ENCODE measurements at places on chromosomes 11 and 22.

- DNase-seq = no peak
Observed at GRCh38 chr11:61297746-61298145, 2.6 kb upstream of the VWCE start.

GRCh38 chr11:115251126-115251525 lies 253.1 kb downstream of the CADM1 start:
- no peak for DNase-seq

DNA sequence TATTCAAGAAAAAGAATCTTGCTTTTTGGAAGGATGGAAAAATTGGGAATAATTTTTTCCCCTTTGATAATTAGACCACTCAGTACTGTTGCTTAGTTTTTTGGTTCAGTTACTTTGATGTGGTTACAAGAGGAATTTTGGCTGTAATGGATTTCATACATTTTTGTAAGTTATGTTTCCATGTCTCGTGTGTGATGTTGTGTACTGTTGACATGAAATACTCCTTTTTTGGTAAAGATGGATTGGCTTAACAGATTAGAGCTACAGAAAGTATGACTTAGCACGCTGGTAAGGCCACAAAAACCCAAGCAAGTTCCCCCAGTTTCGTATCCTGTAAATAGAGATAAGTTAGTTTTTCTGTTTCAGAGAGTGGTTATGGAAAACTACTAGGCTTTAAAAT lies 11.9 kb downstream of the TBCEL start:
- DNase-seq = no peak

DNA sequence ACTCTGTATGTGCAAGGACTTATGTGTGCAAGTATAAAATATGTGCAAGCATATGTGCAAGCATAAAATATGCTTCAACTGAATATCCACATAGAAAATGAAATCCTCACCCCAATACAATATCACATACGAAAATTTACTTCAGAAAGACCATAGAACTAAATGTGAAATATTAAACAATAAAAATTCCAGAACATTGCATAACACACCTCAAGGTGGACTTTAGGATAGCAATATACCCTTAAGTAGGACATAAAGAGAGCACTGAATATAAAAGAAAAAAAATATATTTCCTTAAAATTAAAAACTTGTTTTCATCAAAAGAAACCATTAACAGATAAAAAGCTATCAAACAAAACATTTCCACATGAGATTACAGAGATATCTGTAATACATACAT lies 67.8 kb downstream of the FCHSD2 start:
- no peak for DNase-seq

- DNase-seq = no peak
Observed at GRCh38 chr22:40932396-40932795, 18.8 kb upstream of the RBX1 start.

Data from NCI-H774 (cell line).